Activated CD4-positive, CD25-positive, alpha-beta regulatory T cell (primary cell): ENCODE measurements at places on chromosomes 5 and 9.

DNA sequence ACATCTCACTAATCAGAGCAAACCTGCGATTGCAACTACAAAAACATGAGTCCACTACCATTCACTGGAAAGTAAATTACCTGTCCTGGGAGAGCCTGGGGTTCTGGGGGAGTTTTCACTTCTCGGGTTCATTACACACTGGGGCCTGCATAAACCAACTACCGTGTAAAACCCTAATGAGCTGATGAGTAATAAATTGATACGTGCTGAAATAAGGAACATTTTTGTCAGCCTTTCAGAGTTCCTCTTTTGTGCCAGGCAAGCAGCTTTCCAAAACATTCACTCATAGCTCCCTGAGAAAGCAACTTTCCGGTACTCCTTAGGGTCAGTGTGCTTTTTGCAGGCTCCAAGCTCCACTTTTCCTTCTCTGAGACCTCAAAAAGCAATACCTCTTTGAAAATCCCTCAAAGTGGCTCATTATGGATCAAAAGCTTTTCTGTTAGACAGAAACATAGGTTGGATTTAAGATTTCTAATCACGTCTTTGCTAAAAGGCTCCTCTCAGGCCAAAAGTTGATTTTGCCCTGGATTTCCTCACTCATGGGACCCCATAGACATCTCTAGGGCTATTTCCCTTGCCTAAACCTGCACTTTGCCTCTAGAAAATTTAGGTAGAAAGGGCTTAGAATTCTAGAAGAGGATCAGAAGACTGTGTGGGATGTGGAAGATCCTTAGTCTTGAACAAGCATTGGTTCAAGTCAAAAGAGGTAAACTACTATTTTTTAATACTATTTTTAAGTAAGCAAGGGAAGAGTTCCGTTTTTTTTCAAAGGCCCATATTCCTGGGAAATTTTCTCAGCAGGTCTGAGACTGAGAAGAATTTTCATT, 74.8 kb downstream of the ST8SIA4 start:
- no peak for DNase-seq

GRCh38 chr5:107661038-107661649, 9.6 kb downstream of the EFNA5 start:
- no peak for DNase-seq

GRCh38 chr5:58383448-58383847, 76.4 kb downstream of the PLK2 start:
- DNase-seq = no peak

GRCh38 chr9:124346347-124347163, 68.7 kb downstream of the PSMB7 start:
- DNase-seq = no peak

GRCh38 chr9:81566074-81566698, 123.2 kb downstream of the TLE1 start:
- no peak for DNase-seq

DNA sequence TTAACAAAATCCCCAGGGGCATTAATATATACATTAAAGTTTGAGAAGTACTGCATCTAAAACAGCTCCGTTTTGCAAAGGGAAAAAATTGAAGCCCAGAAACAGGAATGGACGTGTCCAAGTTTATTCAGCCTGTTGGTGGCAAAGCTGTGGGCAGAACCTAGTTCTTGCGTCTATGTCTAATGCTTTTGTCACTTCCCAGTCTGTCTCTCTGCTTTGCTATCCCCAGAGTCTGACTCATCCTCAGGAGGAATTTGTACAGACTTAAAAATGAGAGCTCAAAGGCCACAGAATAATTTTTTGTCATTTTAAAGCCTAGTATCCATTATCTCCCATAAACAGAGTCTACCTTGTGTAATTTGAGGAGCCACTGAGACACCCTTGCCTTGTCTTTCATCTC, 330.9 kb upstream of the GRIA1 start:
- no peak for DNase-seq

- no peak for DNase-seq
Observed at GRCh38 chr5:7385681-7386080, 10.3 kb upstream of the ADCY2 start.

DNA sequence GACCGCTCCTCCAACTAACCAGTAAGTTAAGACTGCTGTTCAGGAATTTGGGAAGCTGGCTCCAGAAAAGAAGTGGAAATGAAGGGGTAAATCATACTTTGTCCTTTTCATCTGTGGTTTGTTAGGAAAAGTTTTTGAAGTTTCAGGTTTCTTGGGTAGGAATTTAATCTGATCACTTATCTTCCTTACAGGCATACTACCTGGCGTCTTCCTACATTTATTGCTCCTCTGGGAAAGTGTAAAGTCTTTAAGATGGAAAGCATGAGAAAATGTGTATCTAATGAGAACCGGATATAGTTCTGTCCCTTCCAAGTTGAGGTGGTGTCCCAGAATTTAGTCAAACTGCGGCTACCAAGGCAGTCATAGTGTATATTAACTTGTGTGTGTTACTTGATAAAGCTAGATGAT, 1.3 kb downstream of the RASA1 start:
- DNase-seq = no peak

- no peak for DNase-seq
Observed at GRCh38 chr5:35030426-35031100, 17.2 kb downstream of the AGXT2 start.

DNA sequence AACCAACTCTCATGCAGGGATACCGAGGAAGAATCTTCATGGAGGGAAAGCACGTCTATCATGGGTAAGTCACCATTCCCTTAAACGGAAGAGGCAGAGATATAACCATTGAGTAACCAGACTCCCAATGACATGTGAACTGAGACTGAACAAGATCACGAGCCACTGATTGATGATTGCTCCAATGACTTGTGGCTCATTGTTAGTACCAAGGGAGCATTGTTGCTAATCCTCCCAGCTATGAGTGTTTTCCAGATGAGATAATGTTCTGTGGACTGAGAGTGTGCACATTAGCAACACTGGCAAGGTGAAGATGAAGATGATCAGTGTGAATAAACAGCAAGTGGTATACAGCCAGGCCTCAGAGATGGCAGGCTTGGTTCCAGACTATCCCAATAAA, 219.2 kb upstream of the MAP3K1 start:
- no peak for DNase-seq
